AML-193 (cell line): ENCODE measurements at places on chromosomes 4 and X.

- DNase-seq, result no peak
These were observed 381.3 kb upstream of the INTU start for GRCh38 chr4:127251423-127251822.

GRCh38 chr4:182189103-182189878, 53.9 kb upstream of the TENM3 start:
- DNase-seq, result no peak

GRCh38 chrX:88135735-88136134, 611.3 kb upstream of the CPXCR1 start:
- DNase-seq, result no peak

GRCh38 chr4:22417408-22417807, 98.5 kb downstream of the ADGRA3 start:
- no peak for DNase-seq

- no peak for DNase-seq
These were observed 153.3 kb upstream of the LNX1 start for GRCh38 chr4:53744446-53745160.

- no peak for DNase-seq
These were observed 3.1 kb downstream of the DIAPH2 start for GRCh38 chrX:96687776-96688175.

DNA sequence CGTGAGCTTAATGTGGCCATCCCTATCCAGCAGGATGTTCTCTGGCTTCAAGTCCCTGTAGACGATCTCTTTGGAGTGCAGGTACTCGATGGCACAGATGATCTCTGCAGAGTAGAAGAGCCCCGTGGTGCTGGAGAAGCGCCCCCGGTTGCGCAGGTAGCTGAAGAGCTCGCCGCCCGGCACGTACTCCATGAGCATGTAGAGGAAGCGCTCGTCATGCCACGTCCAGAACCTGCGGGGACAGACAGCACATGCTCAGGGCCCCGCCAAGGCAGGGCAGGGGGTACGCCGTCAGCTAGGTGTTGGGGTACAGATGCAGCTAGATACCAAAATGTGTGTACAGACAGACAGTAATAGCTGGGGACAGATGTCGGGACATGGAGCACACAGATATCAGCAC, 58.3 kb downstream of the PRKX start:
- no peak for DNase-seq

DNA sequence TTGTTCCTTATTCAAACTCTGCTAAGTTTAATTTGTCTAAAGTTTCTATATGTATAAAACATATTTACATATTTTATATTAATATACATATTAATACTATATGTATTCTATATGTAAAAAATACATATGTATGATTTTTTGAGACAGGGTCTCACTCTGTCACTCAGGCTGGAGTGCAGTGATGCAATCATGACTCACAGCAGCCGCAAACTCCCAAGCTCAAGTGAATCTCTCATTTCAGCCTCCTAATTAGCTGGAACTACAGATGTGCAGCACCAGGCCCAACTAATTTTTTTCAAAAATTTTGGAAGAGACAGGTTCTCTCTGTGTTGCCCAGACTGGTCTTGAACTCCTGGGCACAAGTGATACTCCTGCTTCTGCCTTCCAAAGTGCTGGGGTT, 684.9 kb downstream of the TRAM1L1 start:
- no peak for DNase-seq

GRCh38 chr4:151798678-151799416, 38.0 kb upstream of the GATB start:
- DNase-seq, result no peak

GRCh38 chrX:123665197-123665596, 67.7 kb downstream of the THOC2 start:
- no peak for DNase-seq
